ENCODE measurements at places on chromosomes 12 and 14.

DNA sequence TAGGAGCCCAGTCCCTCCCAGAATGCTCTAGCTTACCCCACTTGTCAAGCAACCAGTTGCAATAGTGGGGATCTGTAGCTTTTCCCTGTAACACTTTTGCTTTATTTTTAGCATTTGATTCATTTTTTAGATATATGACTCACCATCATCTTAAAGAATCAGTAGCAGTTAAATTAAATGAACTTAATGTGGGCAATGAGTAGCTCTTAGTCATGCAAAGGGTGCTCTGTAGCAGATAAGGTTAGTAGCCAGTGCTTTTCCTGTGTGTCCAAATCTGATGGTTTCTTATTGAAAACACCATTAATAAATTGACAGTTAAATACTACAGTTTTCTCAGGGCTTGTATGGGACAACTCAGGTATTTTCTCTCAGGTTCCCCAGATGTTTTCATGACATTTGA is 311.8 kb downstream of the RERGL start:
- DNase-seq, result no peak

DNA sequence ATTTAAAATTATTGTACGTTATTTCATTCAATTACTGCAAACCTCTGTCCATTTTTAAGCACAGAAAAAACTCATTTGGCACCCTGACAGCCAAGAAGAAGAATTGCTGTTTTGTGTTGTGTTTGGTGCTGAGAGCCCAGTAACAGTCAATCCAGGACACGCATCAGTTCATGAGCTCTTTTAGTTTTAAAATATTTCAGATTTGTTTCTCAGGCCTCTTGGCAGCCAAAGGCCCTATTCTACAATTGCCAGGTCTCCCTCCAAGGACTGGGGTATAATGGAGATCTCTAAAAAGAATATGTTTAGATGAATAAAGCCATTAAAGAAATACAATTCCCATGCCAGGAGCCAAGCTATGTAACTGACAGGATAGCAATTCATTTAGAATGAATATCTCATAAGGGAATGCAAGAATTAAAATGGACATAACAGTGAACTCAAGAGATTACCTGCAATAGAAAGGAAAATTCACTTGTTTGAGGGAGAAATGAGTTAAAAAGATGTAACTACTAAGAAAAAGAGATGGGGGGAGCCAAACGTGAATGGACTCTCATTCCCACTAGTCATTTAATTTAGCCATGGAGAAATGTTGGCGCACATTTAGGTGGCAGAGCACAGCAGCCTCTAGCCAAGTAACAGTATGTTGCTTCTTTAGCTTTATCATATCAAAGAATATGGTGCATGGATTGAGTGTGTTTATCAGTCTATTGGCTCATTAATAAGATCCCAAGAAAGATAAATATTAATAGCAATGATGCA is 140.6 kb upstream of the PELI2 start:
- no peak for DNase-seq

DNA sequence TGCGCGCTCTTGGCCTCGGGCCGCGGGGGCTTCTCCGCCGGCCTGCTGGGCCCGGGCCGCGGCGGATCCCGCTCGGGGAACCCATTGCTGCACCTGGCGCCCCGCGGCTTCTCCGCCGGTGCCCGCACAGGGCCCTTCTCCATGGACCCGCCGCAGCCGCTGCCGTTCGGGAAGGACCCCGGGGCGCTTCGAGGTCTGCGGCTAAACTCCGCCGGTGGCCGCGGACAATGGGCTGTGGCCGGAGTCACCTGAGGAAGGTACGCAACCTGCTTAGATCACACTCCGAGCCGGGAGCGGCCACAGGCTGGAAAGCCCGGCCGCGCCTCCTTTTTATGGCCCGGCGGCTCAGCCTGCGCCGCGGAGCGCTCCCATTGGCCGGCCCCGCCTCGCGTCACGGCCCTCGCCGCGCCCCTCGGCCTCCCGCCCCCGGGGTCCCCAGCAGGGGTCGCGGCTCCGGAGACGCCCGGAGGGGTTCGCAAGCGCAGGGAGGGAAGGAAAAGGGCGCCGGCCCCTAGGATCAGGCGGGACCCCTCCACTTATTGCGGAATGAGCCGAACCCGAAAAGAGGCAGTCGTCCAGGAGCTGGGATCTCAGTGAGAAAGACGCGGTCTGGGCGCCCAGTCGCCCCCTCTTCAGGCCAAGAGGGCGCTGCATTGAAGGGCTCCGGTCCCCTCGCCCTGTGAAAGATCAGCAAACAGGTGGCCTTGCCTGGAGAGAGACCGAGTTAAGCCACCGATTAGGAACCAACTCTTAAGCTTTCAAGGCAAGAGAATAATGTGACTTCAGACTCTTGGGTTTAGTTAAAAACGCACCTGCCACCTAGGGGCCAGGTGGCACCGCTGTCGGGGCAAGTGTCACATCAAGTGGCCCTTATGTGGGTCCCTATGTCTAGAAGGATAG is at the start of gene GCH1:
Gene GCH1 (minus strand): TSS at position 306 of the 900 bp plus-strand sequence. CDS start 163 bp downstream, at position 143.
- DNase-seq, result peak; percentile 71

GRCh38 chr12:68297929-68298328 is 34.2 kb downstream of the MDM1 start:
- no peak for DNase-seq

DNA sequence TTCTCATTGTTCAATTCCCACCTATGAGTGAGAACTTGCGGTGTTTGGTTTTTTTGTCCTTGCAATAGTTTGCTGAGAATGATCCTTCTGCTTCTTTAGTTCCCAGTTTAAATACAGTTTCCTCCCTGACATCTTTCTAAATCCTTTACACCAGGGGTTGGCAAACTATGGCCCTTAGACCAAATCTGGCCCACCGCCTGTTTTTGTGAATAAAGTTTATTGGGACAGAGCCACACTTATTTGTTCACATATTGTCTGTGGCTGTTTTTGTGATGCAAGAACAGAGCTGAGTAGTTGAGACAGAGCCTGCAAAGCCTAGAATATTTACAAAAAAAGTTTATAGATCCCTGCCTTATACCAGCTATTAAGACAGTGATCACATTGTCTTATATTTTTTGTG is 53.7 kb downstream of the SERPINA10 start:
- DNase-seq, result no peak

DNA sequence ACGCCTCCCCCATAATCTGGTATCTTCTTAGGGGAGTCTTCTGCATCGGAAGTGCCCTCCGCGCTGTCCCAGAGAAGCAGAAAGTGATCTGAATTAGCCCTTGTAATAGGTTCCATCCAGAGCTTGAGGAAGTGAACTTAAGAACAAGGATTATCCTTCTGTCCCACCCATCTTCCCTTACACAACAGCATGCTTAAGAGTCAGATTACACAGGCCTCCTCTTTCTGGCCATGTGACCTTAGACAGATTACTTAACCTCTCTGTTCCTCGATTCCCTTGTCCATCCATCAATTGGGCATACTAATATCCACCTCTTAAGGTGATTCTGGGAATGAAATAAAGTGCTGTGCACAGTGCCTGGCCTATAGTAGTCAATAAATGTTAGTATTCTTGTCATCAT is 11.4 kb downstream of the CABP1 start:
- no peak for DNase-seq

DNA sequence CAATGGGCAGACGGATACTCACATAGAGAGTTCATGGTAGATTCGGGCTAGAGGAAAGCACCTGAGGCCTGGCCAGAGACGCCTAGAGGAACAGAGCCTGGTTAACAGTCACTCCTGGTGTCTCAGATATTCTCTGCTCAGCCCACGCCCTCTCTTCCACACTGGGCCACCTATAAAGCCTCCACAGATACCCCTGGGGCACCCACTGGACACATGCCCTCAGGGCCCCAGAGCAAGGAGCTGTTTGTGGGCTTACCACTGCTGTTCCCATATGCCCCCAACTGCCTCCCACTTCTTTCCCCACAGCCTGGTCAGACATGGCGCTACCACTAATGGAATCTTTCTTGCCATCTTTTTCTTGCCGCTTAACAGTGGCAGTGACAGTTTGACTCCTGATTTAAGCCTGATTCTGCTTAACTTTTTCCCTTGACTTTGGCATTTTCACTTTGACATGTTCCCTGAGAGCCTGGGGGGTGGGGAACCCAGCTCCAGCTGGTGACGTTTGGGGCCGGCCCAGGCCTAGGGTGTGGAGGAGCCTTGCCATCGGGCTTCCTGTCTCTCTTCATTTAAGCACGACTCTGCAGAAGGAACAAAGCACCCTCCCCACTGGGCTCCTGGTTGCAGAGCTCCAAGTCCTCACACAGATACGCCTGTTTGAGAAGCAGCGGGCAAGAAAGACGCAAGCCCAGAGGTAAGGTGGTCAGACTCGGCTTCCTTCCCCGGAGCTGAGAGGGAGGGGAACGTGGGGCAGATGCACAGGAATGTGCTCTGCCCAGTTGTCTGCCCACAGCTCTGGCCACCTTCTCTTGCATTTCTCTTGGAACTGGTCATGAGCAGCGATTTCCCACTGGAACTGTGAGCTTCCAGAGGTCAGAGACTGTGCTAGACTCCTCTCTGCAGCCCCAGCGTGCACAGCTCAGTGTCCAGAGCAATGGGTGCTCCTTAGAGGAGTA is at the start of gene CD4:
Gene CD4 (plus strand): TSS at position 557 of the 953 bp plus-strand sequence. CDS start 10,611 bp downstream, outside the sequence.
- no peak for DNase-seq

DNA sequence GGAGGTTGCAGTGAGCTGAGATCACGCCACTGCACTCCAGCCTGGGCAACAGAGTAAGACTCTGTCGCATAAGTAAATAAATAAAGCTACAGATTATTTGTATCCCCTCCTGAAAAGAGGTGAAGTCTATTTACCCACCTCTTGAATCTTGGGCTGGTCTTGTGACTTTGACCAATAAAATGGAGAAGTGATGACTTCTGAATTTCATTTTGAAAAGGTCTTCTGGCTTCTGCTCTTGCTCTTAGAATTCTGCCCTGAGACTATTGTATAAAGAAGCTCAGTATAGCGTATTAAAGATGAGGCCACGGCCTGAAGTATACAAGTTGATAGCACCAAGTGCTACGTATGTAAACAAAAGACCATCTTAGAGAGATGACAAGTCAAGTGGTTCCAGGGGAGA is 88.3 kb upstream of the AMN1 start:
- DNase-seq, result no peak

DNA sequence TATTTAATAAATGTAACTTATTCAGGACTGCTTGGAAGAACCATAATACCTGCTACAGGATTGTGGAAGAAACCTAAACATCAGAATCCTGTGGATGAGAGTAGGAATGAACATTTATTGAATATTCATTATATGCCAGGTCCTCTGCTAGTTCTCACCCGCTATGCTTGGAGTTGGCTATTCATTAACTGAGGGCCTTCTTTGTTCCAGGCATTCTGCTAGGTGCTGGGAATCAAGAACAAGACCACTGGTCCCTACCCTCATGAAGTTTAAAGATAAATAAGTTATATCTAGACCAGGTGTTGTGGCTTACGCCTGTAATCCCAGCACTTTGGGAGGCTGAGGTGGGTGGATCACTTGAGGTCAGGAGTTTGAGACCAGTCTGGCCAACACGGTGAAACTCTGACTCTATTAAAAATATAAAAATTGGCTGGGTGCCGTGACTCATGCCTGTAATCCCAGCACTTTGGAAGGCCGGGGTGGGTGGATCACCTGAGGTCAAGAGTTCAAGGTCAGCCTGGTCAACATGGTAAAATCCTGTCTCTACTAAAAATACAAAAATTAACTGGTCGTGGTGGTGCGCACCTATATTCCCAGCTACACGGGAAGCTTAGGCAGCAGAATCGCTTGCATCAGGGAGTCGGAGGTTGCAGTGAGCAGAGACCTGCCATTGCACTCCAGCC is 3.8 kb upstream of the TULP3 start:
- DNase-seq, result no peak

- DNase-seq, result no peak
These were observed 8.4 kb upstream of the PPTC7 start for GRCh38 chr12:110591451-110592051.

Data from sciatic nerve (tissue), 2 donors.